ENCODE measurements at places on chromosomes 2 and 18. TPM values are rescaled to one million over a fixed set of nuclear protein-coding genes. Genes with fewer than 3 reads are reported as not detected.

GRCh38 chr18:73653251-73653650, 494.4 kb downstream of the FBXO15 start:
- H3K4me1 ChIP-seq: no peaks in the 10 kb centered on the region
- no peak for DNase-seq
- H3K36me3 ChIP-seq: no peaks in the 10 kb centered on the region
- no peak overlapping the region for H3K4me3 ChIP-seq
- no peak overlapping the region for H3K27ac ChIP-seq

DNA sequence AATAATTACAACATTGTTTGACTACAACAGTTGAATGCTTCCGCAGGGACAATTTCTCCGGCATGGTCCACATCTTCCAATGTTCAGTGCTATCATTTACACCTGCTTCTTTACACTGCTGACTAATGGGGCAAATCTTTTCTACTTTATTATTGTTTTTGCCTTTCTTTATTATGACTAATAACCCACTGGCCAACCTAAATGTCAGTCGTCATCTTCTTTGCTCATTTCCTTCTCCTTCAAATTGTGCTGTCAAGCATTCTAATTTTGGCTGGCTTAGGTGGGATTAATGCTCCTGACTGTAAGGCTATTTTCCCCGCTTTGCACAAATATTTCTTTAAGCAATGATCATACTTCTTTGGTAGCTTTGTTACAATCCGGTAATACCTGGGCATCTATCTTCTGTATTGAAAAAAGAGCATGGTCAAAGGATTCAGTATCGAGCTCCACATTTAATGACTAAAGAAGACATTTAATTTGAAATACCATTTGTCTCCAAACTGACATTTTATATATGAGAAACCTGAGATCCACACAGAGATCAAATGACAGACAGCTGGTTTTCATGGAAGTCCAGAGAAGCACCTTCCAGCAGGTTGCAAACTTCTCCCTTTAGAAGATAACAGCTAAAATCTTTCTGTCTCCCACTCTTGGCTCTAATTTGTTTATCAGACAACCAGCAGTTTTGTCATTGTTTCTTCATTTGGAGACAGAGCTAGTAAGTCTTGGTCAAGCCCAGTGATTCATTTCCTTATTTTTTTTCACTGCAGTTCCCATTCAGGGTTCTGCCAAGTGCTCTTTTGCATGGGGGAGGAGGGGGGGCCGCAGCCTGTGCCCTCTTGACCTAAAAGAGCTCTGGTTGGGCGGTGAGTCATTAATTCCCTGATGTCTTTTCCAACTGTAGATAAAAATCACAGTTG, 132.9 kb downstream of the SOCS6 start:
- DNase-seq: no peak
- H3K27me3 ChIP-seq: no peaks in the 10 kb centered on the region
- no peaks in the 10 kb centered on the region for H3K4me1 ChIP-seq
- no peak overlapping the region for H3K27ac ChIP-seq
- H3K36me3 ChIP-seq: no peaks in the 10 kb centered on the region

DNA sequence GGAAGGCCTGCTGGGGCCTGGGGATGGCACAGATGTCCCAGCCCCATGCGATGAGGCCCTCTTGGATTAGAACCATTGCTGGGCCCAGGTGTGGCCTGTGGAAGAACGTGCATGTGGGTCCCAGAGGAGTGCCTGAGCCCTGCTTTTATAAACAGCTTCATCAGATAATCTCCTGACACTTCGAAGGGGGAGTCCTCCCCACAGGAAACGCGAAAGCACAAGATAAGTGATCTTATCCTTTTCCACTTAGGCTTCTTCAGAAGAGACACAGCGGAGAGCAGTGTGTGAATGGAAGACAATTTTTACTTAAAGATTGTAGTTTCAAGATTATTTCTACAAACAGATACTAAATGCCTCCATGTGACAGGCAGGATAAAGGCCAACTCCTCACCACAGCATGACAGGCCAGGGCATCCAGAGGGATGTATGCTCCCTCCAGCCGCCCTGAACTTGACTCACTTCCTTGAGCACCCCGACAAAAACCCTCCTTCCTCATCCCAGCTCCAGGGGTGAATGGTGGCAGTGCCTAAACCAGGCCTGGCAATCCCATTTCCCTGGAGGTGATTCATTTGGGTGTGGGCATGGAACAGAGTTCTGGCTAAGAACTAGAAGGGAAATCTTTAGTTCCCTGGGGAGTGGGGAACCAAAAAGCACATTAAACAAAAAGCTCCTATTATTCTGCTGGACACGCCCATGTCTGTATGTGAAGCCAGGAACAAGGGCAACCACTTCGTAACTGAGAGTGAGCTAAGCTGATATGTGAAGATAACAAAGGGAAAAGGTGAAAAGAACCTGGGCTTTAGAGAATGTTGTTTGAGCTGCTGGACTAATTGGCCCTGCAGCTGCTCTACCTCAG, 56.2 kb upstream of the TMEM163 start:
- no peaks in the 10 kb centered on the region for H3K27me3 ChIP-seq
- H3K4me3 ChIP-seq: no peak overlapping the region
- no peak for DNase-seq
- H3K4me1 ChIP-seq: no peaks in the 10 kb centered on the region
- no peaks in the 10 kb centered on the region for H3K36me3 ChIP-seq
- H3K27ac ChIP-seq: no peak overlapping the region

- H3K27ac ChIP-seq: no peak overlapping the region
- peaks cover 7% of the 10 kb centered on the region for H3K36me3 ChIP-seq
- no peak for DNase-seq
- H3K4me3 ChIP-seq: no peak overlapping the region
- H3K27me3 ChIP-seq: no peaks in the 10 kb centered on the region
Measured at GRCh38 chr2:30569946-30570345, 122.9 kb downstream of the LCLAT1 start.

The SCN9A gene
- total RNA-seq: not detected
